Left colon (tissue), 2 donors: ENCODE measurements at places on chromosomes 5 and 9. TPM values are rescaled to one million over a fixed set of nuclear protein-coding genes. Genes with fewer than 3 reads are reported as not detected.

GRCh38 chr9:78187763-78188484, 48.0 kb upstream of the CEP78 start:
- DNase-seq: no peak

GRCh38 chr9:101369286-101369685, 15.5 kb downstream of the BAAT start:
- no peak for DNase-seq

DNA sequence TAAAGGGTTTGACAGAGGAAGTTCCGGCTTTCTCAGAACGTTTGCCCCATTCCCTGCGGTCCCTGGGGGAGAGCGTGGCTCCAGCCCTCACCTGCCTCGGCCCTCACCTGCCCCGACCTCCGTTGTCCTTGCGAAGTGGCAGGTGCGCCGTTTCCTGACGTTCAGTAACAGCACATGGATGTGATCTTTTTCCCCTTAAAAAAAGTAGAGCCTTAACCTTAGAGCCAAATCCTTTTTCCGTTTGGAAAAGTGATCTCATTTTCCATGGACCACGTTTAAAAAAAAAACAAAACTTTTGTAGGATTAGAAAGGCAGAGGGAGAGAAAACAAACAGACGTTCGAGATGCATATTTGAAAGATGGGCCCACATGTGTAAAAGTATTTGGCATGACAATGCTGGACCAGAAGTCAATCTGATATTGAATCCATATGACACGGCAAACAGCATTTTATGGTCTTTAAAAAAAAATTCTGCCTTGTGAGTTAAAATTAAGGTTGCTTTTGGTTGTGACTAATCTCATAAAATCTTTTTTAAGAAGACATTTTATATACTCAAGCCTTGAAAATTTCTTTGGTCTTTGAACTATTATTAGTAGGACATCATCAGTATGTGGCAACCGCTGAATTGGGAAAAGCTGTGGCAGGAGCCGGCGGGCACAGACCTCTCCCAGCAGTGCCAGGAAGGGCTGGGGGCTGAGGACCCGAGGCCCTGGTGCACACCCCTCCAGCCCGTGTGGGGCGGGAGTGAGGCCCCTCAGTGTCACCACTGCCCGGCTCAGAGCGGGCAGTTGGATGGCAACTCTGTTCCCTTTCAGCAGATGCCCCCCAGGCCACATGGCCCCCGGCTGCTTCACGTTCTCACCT, 42.5 kb upstream of the EXOC3 start:
- DNase-seq: no peak

GRCh38 chr5:135426102-135427082, 20.8 kb downstream of the DCANP1 start:
- DNase-seq: no peak

DNA sequence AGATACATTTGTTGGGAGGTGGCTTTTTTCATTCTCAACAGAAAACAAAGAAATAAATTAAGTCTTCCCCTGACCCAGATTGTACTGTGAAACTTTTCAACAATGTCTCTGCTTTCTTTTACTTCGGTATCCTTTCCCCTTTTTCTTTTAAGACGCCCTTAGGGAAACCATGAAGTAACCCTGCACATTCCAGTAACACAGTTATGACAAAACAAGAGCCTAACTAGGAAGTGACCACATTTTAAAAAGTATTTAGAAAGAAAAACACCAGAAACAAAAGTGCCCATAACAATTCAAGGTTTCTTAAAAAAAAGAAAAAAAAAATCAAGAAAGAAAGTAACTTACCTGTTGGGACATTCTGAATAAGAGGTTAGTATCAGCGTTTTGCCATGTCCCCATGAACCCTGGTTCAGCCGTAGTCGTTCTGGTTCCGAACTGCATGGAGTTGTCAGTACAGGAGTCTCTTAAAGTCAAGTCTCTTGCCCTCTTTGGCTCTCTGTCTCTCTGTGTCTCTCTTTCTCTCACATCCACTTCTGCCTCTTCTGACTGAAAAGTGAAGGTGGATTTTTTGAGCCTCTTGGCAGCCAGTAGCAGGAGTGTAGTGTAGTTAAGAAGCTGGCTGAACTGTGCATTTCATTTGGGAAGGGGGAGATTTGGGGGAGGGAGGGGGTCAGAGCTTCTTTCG, 142.9 kb downstream of the BNC2 start:
- no peak for DNase-seq

DNA sequence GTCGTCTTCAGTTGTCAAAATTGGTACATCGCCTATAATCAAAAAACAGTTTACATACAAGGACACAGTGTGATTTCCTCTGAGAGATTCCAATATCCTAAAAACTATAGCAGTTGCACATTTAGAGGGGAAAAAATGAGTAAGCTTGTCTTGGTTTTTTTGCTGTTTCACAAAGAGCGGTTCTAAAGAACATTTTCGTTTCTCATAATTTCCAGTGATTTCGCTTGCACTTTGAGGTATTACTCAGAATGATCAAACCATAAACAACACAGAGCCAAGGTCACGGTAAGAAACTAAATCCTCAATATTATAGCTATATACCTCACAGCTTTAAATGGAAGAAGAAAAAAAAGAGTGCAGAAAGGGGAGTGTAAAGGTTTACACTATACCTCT, 861 bp downstream of the MTX3 start:
- no peak for DNase-seq

DNA sequence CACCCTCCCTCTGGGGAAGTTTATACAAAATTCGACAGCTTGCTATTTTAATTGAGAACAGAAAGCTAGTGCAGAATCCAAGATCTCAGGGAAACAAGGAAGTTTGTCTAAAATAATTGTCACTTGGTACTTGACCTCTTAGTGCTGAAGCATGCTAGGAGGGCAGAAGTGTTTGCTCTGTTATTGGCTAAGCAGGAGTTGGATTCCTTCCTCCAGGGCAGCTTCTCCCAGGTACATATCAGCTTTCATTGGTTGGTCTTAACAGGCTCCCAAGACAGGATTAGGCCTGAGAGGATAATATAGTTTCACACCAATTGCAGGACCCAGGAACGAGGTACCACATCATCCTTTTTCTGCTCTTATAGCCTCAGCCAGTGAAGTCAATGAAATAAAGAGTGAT, 432.8 kb downstream of the IRX1 start:
- DNase-seq: no peak

HTR1A gene
- not detected for total RNA-seq

LMBRD2 gene
- total RNA-seq: 15.1 TPM

- no peak for DNase-seq
Measured at GRCh38 chr9:121649476-121650216, 1.8 kb upstream of the DAB2IP start.

PHYHD1 gene
- 1.5 TPM for total RNA-seq

PDGFRB gene
- 26.0 TPM for total RNA-seq

NUTM2G gene
- not detected for total RNA-seq

- DNase-seq: no peak
Measured at GRCh38 chr9:121597698-121598166, 53.7 kb upstream of the DAB2IP start.

DNA sequence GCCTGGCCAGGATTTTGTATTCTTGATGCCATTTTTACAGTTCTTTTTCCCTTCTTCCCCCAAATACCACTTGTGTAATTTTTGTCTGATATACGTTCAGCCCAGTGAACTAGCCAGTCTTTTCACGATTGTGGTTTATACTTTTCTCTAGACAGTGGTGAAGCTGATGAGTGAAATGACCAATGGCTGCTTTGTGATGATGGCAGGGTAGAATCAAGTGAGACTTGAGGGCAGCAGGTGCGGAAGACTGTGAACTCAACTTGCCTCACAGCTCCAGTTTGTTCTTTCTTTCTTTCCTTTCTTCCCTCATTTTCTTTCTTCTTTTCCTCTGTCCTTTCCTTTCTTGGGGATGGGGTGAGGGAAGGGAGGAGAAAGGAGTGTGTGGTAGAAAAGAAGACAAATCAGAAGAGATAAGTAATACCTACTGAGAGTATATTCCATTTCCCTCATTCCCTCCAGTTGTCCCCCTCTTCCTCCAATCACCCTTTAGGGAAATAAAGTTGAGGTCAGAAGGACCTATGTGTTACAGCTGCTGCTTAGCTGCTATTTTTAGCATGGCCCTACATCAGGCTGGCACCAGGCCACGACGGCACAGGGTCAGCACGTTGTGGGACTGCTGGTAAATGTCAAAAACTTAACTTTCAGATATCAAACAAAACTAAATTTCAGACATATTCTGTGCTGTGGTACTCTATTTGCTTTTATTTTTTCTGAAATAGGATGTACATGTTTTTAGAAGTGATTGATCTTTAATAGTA, 12.3 kb downstream of the ZSWIM6 start:
- DNase-seq: peak; percentile 27

DNA sequence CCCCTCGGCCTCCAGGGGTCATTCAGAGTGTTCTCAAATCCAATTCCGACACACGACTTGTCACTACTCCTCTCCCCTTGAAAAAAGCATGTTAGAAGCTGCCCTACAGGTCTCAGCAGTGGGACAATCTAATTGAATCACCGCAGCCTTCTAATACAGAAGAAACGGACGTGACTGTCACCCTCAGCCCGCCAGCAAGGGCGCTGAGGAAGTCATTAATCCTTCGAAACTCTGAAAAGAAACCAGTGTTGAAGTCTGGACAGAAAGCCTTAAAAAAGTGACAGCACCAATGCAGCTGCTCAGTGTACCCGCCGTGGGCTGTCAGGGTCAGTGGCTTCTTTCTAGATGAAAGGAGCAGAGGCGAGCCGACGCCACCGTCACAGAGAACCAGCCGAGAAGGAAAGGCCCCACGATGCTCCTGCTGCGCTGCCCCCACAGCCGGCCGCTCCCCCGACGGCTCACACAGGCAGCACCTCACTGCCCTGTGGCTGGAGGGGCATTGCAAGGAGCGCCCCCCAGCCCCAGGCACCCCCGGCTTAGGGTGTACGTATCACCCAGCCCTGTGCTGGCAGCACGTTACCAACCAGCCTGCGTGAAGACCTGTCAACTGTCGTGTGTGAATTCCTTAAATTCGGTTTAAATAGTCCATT, 5.7 kb downstream of the BRD3OS start:
- DNase-seq: no peak
